Midbrain (tissue), 1 donor: ENCODE measurements at places on chromosomes 5 and 9.

- DNase-seq = no peak
These were observed 41.9 kb upstream of the CFAP157 start for GRCh38 chr9:127664678-127665507.

- DNase-seq = no peak
These were observed 8.2 kb downstream of the GPSM1 start for GRCh38 chr9:136335296-136336155.

DNA sequence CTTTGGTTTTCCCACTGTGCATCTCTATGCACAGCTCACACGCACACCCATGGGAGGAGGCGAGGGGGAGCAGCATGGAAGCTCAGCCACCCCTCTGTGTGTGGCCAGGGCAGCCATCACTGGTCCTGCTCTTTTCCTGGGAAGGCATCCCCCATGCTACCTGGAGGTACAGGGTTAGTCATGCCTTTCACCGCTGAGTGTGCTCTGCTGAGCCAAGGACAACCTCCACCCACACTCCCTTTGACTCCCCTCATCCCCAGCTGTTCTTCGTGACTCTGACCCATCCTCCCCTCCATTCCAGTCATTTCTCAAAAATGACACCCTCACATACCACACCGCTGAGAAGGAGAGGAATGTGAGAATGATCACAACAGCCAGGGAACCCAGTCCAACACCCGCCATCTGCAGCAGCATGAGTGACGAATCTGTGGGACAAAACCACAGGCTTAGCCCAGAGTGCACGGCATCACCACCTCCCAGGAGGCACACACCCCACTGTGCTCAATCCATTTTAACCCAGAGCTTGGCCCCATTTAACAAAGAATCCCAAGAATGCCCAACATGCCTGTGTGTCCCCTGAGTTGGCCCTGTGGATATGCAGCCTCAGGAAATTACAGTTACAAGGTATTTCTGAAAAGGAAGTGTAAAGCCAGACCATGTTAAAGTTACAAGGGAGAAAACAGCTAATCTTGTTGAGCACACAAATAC lies 133.4 kb downstream of the SUSD1 start:
- DNase-seq = no peak

- peak; percentile 43 for DNase-seq
These were observed 880 bp upstream of the PTPDC1 start for GRCh38 chr9:94083384-94083783.

DNA sequence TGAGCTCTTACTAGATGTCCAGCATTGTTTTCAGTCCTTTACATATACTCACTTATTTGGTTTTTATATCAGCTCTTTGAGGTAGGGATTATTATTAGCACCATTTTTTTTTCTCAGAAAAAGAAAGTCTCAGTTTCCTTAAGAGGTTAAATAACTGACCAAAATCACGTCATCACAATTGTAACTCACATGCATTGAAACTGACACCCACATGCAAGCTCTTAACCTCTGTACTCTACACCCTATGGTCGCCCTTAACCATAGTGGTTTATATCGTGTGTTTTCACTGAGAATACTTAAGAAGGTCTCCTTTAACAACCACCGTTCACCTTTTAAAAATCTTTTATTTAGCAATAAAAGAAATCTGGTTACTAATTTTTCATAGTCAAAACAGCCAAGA lies 61.0 kb downstream of the PRDM6 start:
- DNase-seq = no peak

DNA sequence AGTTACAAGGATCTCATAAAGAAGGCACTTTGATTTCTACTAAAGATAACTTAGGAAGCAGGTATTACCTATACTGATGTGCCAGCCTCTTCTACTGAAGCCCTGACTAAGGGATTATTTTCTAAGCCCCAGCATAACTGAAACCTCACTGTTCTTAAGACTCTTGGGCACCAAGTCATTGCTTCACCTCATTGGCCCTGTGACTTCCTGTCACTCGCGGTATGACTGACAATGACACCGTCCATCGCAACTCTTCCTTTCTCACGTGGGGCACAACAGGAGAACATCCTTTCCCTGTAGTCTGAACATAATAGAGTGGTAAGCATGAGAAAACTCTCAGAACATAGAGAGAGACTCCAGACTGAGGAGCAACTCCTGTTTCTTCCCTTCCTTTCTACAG lies 6.4 kb downstream of the OR2V2 start:
- no peak for DNase-seq

DNA sequence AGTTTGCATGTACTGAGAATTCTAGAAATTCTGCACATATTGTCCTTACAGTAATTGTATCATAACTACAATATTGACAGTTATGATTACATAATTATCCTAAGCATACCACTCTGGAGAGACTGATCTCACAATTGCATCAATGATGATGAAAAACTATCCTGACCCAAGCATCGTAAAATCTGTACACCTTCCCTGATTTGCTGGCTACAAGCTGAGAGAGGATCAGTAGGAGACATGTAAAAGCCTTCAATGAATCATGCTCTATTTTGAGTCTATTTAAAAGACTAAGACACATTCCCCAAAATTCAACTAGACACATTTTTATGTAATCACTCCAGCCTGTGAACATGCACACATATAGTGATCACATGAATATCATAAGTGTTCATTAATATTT lies 1833.8 kb downstream of the EFNA5 start:
- DNase-seq = no peak

GRCh38 chr9:134189470-134190231 lies 25.3 kb upstream of the RNU6ATAC start:
- no peak for DNase-seq

DNA sequence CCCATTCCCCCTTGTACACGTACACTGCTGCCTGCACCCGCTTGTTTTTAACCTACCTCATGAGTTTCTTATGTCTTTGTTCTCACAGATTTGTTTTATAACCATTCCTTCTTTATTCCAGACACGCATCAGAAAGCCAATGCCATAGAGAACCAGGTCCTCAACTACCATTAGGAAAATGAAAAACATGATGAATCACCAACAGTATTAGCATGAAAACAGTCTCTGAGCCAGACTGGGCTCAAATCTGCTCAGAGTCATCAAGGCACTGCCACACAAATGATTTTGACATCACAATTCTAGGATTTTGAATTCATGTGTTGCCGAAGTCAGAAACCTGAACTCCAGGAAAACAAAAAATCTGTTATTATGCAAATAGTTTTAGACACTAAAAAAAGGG lies 394.1 kb upstream of the GRIA1 start:
- DNase-seq = no peak

DNA sequence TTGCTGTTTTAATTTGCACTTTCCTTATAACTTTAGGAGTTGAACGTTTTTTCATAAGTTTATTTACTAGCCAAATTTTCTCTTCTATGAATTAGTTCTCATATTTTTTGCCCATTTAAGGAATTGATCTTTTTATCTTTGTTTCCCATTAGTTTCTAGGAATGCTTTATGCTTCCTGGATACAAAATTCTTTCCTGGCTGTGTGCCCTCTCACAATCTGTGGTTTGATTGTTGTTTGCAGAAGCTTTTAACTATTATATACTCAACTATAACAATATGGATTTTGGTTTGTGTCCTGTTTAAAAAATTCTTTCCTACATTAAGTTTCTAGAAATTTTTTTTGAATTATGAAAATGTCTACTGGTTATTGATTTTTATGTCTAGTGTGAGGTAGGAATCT lies 206.3 kb downstream of the CSNK1G3 start:
- DNase-seq = no peak

GRCh38 chr5:17663182-17663581 lies 28.9 kb downstream of the TAF11L14 start:
- DNase-seq = no peak

DNA sequence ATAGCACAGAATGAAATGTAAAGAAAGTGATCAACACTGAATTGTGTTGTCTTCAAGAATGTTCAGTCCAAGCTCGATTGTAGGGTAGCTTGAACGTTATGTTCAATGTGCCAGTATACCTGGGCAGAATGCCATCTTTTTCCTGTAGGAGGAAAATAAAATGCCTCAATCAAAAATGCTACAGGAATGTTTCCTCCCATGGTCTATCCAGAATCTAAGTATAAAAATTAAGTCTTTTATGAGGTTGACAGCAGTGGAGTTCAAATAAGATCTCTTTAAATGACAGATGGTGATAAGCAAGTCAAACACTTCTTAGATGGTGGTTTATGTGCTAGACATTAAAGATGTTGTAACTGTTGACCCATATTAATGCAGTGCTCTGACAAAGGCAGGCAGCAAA lies 488.6 kb downstream of the CSNK1G3 start:
- DNase-seq = no peak

DNA sequence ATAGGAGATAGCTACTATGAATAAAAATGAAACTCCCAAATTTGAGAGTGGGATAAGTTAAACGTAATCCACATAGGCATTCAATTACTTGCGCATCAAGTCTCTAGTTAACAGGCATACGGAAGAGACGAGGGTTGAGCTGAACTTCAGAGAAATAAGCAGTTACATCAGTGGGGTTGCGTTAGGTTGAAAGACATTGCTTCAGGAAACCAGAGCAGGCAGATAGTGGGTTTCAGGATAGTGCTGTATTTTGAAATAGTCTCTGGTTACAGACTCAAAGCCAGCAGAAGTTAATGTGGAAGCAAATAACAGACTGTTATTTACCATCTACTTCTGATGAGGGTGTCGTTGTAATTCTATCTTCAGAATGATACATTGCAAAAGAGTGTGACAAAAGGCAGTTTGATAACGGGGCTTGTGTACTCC lies 533.4 kb downstream of the PDE4D start:
- DNase-seq = no peak

- DNase-seq = no peak
These were observed 1.8 kb downstream of the SMC5 start for GRCh38 chr9:70260606-70261005.

- peak; percentile 24 for DNase-seq
These were observed 19.6 kb downstream of the TENT4A start for GRCh38 chr5:6732634-6733410.

DNA sequence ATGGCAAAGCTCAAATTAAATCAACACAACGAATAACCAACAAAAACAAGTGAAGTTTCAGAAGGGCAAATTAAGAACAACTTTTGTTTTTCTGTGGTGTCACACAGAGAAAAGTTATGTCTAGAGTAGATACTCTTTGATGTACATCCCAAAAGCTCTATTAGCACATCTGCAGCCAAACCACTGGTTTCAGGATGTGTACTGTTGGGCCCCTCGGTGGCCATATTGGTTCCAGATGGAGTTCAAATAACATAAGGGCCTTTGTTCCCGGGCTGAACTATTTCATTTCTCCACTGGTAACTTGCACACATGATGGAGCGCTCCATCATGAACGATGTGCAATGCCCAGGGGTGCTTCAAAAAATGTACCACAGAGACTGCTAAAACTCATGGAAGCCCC lies 126.1 kb downstream of the SEMA5A start:
- no peak for DNase-seq
